DMS79 (cell line): ENCODE measurements at places on chromosomes 7 and 10.

DNA sequence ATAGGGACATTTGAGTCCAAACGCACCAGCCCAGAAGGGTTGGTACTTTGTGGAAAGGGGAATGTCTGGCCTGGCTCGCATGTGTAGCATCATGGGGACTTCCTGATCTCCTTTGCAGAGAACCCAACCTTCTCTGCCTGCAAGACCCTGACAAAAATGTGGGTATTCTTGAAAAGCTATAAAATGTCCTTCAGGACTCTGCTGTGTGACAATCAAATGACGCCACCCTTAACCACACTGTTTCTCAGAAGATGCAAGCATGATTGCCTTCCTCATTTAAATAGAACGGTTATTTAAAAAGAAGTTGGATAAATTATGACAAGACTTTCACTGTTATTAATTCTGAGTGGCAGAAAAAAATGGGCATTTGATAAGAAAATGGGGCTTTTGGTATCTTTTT, 15.1 kb upstream of the GPR15LG start:
- no peak for DNase-seq

DNA sequence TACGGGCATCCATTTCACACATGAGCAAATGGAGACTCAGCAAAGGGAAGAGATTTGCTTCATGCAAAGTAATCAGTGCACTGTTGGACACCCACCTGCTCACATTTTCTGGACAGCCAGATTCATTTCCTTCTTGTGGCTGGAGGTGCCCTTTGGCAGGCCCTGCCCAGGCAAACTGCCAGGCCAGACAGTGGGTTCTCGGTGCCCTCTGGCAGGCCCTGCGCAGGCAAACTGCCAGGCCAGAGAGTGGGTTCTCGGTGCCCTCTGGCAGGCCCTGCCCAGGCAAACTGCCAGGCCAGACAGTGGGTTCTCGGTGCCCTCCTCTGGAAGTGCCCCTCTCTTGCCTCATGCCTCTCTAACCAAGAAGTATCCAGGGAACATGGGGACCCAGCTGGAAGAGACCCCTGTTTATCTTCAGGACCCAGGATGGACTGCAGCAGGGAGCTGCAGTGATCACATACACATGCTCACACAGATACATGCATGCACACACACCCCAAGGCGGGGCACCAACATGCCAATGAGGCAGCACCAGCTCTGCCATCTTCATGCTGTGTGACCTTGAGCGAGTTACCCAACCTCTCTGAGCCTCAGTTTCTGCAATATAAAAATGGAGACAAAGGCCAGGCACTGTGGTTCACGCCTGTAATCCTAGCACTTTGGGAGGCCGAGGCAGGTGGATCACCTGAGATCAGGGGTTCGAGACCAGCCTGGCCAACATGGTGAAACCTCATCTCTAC, 67.1 kb downstream of the OAT start:
- no peak for DNase-seq

DNA sequence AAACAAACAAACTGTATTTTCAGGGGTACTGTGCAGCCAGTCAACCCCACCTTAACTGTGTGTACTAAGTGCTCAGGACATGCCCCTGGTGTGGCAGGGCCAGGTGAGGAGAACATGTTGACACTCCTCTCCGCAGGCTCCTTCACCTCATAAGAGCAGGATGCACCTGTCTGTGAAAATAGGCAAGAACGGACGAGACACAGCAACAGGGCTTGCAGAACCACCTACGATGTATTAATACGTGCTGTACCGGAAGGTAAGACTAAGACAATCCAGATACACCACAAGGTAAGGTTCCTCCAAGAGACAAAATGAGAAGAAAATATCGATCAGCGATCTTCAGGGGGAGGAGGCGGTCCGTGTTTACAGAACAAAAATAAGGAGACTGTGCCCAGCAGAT, 65.8 kb upstream of the CAMK2B start:
- peak; percentile 8 for DNase-seq

DNA sequence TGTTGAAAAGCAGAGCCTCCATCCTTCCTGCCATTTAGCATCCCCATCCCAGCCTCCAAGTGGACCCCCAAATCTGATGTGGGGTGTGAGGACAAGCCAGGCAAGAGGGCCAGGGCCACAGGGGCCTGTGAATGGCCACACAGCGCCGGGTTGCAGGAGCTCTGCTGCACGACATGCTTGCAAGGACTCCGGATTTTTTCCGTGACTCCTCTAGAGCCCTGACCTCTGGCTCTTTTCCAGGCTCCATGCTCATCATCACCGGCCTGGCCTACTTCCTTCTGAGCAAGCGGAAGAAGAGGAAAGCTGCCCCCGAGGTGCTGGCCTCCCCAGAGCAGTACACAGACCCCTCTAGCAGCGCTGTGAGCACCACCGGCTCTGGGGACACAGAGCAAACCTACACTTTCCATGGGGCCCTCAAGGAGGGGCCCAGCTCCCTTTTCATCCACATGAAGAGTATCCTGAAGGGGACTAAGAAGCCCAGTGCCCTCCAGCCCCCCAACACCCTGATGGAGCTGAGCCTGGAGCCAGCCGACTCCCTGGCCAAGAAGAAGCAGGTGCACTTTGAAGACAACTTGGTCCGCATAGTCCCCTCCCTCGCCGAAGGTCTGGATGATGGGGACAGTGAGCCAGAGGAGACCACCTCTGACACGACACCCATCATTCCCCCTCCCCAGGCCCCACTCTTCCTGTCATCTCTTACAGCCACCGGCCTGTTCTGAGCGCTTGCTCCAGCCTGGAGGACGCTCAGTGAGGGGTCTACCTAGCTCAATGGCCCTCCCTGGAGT, 23.5 kb downstream of the TMEM72 start:
- no peak for DNase-seq

- no peak for DNase-seq
Measured at GRCh38 chr7:150863946-150864345, 11.6 kb downstream of the AOC1 start.

- DNase-seq = no peak
Measured at GRCh38 chr7:112049555-112050249, 156.5 kb downstream of the DOCK4 start.
